Motor neuron (in vitro differentiated cells): ENCODE measurements at places on chromosomes 7 and 10.

- no peak for ATAC-seq
Observed at GRCh38 chr10:5527332-5528200, 2.8 kb downstream of the CALML3 start.

GRCh38 chr7:99456288-99456687 is 9.7 kb downstream of the ATP5MF start:
- no peak for ATAC-seq

- ATAC-seq, result no peak
Observed at GRCh38 chr10:116307455-116307854, 16.8 kb upstream of the CCDC172 start.

- peak; percentile 97 for ATAC-seq
Observed at GRCh38 chr10:80104066-80104926, 25.8 kb downstream of the TMEM254 start.
